CD4-positive, alpha-beta T cell treated with Interleukin-15 for 4 hours (primary cell): ENCODE measurements at places on chromosomes 12 and 14.

- no peak for DNase-seq
Measured at GRCh38 chr12:20602641-20603391, 92.3 kb upstream of the SLCO1C1 start.

GRCh38 chr12:110600254-110600653 is 13.7 kb upstream of the TCTN1 start:
- DNase-seq: peak; percentile 69

DNA sequence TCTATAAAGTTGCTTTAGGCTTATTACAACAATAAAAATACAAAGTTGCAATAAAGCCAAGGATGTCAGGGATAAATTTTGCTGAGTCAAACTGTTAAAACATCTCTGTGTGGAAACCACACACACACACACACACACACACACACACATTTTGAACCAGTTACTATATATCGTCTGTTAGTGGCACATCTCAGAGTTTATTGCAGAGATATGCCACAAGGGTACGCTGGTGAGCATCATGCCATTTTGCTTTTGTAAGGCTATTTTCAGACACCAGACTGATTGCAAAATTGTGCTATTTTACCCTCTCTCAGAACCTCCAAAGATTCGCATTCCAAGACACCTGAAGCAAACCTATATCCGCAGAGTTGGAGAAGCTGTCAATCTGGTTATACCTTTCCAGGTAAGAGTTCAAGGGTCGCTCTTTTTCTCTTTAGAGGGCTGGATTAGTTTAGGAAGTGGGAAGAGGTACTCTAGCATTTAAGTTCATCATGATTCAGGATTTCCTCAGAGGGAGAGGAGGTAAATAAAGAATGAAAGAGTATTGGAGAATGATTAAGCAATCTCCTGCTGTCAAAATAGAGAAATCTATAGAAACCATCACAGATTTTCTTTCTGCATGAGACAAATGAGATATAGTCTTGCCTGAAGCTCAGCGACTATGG is 27.3 kb upstream of the CHPT1 start:
- DNase-seq: peak; percentile 51

DNA sequence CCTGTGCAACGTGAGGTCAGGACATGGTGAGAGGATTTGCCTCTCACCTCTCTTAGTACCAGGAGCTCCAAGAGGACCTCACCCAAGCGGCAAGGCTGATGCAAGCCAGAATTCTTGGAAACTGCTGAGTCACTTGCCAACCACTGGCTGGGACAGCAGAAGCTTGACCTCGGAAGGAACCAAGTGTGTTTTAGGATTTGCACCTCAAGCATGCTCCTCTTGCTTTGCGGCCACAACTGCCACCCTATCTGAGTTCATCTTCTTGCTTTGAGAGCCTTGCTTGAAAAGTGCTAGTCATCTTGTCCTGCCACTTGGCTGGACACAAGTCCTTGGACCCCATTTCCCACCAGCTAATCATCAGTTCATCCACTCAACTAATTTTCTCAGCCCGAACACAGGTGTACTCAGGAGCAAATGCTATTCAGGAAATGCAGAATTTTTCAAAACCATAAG is 195.8 kb downstream of the SLC25A21 start:
- no peak for DNase-seq

DNA sequence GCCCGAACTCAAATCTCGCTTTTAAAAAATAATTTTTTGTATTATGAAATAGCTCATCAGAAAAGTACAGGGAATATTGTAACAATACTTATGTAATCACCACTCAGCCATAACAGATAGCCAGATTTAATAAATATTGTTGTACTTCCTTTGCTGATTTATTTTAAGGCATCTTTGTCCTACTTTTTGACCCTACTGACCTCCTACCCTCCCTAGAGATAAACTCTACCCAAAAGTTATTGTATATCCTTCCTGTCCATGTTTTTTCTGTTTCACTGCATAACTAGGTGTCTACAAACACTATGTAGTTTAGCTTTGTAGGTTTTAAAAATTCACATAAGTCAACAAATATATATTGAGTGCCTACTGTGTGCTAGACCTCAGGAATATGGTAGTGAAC is 25.1 kb downstream of the SOCS2 start:
- DNase-seq: no peak

DNA sequence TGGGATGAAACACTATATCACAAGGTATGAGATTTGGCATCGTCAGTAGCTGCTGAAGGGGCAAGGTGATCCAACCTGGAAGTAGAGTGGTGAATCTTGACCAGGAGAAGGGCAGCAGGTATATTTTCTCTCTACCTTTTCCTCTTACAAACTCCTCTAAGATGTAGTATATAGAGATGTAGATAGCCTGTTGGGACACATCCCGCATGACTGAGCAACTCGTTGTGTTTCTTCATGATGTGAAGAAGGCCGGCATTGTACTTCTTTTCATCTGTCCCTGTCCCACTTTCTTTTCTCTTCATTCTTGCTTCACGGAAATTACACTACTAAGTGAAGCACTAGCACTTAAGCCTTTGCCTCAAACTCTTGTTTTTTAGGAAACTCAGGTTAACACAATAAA is 7.3 kb upstream of the CFAP54 start:
- no peak for DNase-seq
